ENCODE measurements at places on chromosomes 12 and 14.

DNA sequence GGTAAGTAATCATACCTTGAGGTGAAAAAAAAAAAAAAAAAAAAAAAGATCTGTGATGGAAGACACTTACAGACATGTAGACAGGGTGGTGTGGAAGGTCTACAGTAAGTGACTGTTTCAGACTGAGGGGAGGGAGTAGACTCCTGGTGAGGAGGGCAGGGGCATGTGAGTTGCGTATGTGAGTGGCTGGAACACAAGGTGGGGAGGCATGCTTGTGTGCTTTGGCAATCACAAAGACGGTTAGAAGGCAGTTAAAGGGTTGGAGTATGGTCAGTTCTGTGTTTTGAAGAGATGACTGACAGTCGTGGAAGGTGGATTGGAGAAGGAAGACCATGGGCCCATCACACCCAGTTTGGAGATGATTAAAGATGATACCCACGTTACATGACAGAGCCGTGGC is 65.2 kb downstream of the ETV6 start:
- DNase-seq, result no peak

DNA sequence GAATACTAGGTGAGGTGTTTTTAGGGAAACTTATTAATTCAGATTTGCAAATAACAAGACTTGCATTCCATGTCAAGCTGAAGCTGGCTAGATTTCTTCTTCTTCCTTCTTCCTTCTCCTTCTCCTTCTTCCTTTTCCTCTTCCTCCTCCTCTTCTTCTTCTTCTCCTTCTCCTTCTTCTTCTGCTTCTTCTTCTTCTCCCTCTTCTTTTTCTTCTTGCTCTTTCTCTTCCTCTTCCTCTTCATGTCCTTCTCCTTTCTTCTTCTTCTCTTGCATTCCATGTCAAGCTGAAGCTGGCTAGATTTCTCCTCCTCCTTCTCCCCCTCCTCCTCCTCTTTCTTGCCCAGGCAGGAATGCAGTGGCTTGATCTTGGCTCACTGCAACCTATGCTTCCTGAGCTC is 297.8 kb downstream of the PRKD1 start:
- DNase-seq, result no peak

- no peak for DNase-seq
Measured at GRCh38 chr12:110862329-110862728, 15.5 kb downstream of the CCDC63 start.

- DNase-seq, result no peak
Measured at GRCh38 chr14:92372230-92372629, 49.3 kb downstream of the SLC24A4 start.

Data from activated T-cell treated with anti-CD3 and anti-CD28 coated beads for 1 hour (primary cell).